Stimulated activated CD4-positive, alpha-beta T cell treated with anti-CD3 and anti-CD28 coated beads, Interleukin-4, amount 100 ng/mL, for 1 hour (primary cell): ENCODE measurements at places on chromosomes 4 and X.

DNA sequence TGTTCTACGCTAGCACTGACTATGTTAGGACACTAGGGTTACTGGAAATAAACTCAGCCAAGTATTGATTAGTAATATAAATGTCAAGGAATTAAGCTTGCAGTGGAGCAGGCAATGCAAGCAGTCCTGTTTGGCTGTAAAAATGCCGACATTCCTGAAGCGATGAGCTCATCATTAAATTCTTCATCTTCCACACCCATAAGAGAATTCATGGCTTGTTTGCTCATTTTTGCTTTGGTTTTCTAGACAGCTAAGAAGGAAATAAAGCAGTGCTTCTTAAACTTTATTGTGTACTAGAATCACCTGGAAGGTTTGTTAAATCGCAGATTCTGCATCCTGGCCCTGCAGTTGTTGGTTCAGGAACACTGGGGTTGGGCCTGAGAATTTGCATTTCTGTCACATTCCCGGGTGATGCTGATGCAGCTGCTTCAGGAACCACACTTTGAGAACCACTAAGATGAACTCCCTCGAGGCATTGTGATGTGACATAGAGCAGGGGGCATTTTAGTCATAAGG, 17.8 kb downstream of the ANXA3 start:
- no peak for DNase-seq

DNA sequence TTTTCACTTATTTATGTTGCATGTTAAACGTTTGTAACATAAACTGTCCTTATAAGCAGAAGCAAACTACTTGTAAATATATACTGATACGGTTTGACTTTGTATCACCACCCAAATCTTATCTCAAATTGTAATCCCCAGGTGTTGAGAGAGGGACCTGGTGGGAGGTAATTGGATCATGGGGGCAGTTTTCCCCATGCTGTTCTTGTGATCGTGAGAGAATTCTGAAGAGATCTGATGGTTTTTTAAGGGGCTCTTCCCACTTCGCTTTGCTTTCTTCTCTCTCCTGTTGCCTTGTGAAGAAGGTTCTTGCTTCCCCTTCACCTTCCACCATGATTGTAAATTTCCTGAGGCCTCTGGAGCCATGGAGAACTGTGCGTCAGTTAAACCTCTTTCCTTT, 87.1 kb upstream of the MAPK10 start:
- DNase-seq: no peak

- DNase-seq: no peak
Observed at GRCh38 chr4:131978120-131978519, 1171.0 kb upstream of the PCDH10 start.

- DNase-seq: no peak
Observed at GRCh38 chr4:147461161-147461560, 19.7 kb upstream of the EDNRA start.

DNA sequence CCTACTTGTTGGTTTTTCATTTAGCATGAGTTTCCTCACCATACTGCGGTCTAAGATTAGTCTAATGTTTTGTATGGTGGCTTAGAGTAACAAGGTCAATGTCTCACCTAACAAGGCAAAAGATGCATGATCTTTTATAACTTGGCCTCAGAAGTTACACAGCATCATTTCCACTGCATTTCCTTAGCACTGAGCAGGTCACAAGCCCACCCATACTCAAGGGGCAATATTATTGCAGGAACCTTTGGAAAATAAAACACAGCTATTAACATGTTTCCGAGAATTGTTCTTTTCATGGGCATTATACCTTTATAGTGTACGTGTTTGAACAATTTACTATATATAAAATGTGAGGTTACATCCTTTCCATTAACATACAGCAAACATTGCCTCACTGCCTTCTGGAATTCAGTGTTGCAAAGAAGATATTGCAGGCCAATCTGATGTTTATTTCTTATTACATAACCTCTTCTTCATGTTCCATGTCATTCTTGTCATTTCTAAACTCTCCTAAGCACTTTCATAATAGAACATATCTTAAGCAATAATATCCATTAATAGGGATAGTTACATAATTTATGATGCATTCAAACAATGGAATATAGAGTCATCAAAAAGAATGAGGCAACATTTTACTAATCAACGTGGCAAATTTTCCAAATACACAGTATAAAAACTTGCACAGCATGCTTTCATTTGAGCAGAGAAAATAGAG, 153.8 kb downstream of the AREG start:
- no peak for DNase-seq

GRCh38 chr4:17313194-17313593, 198.7 kb downstream of the QDPR start:
- no peak for DNase-seq

GRCh38 chr4:38105475-38106220, 145.4 kb downstream of the PTTG2 start:
- DNase-seq: no peak

- DNase-seq: no peak
Observed at GRCh38 chrX:70254909-70255308, 5.1 kb downstream of the P2RY4 start.

DNA sequence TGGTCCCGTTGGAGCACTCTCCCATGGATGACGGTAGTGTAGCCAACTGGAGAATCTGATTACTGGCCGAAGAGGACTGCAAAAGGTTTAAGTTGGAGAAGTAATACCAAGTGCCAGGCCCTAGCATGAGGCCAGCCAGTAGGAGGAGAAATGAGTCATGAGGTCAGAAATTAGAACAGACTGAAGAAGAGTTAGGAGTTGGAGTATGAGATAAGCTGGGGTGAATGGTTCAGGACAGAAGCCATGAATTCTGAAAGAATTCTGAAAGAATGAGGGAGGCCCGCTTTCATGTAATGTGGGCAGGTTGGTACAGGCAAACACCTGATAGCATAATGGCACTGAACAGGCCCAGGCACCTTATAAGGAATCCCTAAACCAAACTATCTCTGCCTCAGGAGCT, 18.4 kb upstream of the STK26 start:
- DNase-seq: no peak

- no peak for DNase-seq
Observed at GRCh38 chr4:118327554-118328241, 25.1 kb downstream of the PRSS12 start.
